ENCODE measurements at places on chromosomes 5 and 9.

GRCh38 chr9:90969021-90969675 is 167.5 kb downstream of the SYK start:
- no peak for DNase-seq

GRCh38 chr9:115340314-115340713 is 222.4 kb upstream of the TNC start:
- no peak for DNase-seq

GRCh38 chr5:102969641-102970040 is 150.3 kb downstream of the GIN1 start:
- DNase-seq: no peak

DNA sequence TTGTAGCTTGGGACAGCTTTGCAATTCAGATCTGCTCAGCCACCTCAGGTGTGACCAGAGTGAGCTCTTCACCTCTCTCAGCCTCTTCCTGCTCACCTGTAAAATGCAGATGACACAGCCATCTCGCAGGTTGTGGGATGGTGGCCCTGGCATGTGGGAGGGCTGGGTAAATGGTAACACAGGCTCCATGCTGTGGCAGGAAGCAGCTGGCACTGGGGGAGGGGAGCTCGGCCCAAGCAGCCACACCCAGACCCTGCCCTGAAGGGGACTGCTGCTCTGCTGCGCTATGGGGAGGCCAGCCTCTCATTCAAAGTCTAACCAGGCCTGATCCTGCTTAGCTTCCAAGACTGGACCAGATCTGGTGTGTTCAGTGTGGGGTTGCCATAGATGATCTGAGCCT is 24.1 kb downstream of the PHF2 start:
- no peak for DNase-seq

- DNase-seq: no peak
Observed at GRCh38 chr9:137721899-137722298, 103.1 kb downstream of the EHMT1 start.

All from dermis blood vessel endothelial cell (primary cell).